ENCODE measurements at places on chromosomes 3 and 15.

- no peak for DNase-seq
Measured at GRCh38 chr3:164235289-164236028, 842.8 kb downstream of the SI start.

DNA sequence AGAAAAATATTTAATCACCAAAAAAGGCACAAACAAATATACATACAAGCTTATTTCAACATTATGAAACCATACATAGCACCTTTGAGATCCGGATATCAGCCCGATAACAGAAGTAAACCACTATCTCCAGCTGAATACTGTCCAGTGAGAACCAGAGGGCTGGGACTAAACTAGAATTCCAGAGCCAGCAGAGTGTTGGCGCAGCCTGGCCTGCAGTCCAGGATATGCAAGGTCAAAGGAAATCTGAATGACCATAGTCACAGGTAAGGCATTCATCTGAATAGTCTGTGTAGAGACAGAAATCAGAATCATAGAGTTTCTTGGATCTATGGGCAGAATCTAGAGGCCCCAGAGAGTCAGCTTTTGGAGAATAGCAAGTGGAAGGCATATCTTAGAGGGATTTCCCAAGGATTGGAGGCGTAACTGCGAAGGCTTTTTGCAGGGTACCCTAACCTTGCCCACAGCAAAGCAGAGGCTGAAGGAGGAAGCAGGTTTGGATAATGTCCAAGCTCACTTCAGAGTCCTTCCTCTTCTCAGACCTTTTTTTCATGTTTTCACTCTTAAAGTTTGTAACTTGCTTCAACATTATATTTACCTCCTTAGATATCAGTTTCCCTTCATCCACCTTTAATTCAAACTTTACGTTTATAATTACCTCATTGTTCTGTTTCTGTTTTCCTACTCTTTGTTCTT, 32.5 kb upstream of the TP63 start:
- DNase-seq: no peak

GRCh38 chr3:64456674-64457073, 231.1 kb downstream of the ADAMTS9 start:
- no peak for DNase-seq

DNA sequence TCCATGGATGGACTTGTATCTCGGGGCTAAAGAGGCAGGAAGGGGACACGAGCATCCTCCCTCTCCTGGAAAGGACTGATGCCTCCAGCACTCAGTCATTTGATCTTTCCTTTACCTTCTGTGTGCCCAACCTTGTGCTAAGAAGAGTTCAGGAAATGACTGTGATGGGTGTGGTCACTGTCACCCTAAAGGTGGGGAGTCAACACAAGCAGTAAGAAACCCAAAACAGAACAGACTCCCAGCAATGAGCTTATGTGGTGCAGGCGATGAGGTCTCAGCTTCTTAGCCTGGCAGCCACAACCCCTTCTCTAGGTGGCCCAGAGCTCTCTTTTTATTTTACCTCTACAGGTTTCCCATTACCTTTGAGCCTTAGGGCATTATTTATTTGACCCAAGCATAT, 3.8 kb downstream of the MPI start:
- no peak for DNase-seq

DNA sequence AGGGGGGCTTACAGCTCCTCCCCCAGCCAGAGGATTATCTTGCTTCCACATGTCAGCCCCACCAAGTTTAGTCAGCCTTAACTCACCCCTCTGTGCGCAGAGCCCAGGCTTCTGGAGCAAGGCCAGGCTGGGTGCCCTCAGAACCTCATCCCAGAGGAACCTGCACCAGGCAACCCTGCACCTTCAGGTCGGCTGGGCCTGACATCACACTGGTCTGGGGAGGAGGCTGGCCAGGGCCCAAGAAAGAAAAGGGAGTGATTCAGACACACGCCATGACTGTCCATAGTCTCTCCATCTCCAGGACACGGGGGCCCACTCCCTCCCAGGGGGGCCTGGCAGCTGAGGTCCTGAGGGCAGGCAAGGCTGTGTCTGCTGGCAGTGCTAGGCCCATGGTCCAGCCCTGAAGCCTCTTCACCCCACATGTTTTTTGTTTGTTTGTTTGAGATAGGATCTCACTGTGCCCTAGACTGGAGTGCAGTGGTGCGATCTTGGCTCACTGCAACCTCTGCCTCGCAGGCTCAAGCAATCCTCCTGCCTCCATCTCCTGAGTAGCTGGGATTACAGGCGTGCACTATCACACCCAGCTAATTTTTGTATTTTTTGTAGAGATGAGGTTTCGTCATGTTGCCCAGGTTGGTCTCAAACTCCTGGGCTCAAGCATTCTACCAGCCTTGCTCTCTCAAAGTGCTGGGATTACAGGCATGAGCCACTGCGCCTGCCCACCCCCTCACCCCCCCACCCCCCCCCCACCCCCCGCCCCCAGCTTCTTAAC, 11.1 kb downstream of the TNK2 start:
- DNase-seq: no peak

DNA sequence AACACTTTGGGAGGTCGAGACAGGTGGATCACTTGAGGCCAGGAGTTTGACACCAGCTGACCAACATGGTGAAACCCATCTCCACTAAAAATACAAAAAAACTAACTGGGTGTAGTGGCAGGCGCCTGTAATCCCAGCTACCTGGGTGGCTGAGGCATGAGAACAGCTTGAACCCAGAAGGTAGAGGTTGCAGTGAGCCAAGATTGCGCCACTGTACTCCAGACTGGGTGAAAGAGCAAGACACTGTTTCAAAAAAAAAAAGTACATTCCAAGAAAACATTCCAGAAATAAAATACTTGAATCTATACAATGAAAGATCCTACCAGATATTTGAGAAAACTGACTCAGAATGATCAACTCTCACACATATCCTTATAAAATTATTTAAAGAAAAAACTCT, 30.4 kb downstream of the TFDP2 start:
- DNase-seq: no peak

- no peak for DNase-seq
Measured at GRCh38 chr15:52338058-52338457, 42.5 kb upstream of the MYO5C start.

GRCh38 chr3:196232154-196232881, 16.0 kb downstream of the SLC51A start:
- no peak for DNase-seq

DNA sequence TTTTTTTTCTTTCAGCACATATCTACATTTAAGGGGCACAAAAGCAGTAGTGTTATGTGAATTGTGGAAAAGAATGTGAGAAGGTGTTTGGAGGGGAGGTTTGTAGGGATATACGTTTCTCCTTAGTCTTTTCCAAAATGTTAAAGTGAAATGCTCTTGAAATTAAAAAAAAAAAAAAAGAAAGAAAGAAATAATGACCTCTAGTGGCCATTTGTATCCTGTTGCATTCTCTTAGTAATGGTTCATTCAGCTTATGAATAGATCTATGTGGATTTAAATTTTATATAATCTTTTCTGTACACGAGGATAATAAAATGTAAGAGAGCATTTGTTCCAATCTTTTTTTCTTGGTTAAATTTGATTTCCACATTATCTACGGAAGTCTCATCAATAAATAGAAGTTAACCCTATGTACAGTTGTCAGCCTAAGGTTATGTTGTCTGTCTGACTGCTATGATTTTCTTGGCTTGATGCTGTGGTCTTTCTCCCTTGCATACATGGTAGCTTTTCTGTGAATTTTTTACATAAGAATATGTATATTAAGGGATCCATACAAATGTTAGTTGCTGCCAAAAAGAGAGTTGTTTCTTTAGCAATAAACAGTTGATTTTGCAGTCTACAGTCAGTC, 1.7 kb downstream of the P2RY13 start:
- no peak for DNase-seq

- DNase-seq: no peak
Measured at GRCh38 chr3:64743156-64743886, 55.5 kb upstream of the ADAMTS9 start.

- no peak for DNase-seq
Measured at GRCh38 chr3:11924518-11924917, 77.8 kb upstream of the TAMM41 start.

- DNase-seq: no peak
Measured at GRCh38 chr3:24714436-24714835, 219.8 kb upstream of the THRB start.

GRCh38 chr3:32751377-32751776, 66.4 kb downstream of the CNOT10 start:
- DNase-seq: no peak

DNA sequence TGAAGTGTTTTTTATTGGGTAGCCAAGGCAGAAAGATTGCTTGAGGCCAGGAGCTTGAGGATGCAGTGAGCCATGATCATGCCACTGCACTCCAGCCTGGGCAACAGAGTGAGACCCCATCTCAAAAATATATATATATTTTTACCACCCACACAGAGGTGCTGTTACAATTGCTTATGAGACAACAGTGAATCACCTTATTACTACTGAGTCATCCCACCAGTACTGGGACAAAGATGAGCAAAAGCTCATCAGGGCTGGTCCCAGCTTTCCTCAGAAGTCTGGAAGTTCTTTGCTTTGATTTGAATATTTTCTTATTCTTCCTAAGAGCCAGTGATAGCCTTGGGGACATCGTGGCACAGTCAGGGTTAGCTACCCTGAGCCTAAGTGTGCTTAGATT, 207.7 kb downstream of the SOX2 start:
- no peak for DNase-seq

- DNase-seq: no peak
Measured at GRCh38 chr15:27461181-27461580, 490.2 kb downstream of the GABRG3 start.

GRCh38 chr3:126005951-126006350, 37.0 kb downstream of the ROPN1B start:
- DNase-seq: no peak

GRCh38 chr3:169112153-169112892, 551.2 kb downstream of the MECOM start:
- DNase-seq: no peak

DNA sequence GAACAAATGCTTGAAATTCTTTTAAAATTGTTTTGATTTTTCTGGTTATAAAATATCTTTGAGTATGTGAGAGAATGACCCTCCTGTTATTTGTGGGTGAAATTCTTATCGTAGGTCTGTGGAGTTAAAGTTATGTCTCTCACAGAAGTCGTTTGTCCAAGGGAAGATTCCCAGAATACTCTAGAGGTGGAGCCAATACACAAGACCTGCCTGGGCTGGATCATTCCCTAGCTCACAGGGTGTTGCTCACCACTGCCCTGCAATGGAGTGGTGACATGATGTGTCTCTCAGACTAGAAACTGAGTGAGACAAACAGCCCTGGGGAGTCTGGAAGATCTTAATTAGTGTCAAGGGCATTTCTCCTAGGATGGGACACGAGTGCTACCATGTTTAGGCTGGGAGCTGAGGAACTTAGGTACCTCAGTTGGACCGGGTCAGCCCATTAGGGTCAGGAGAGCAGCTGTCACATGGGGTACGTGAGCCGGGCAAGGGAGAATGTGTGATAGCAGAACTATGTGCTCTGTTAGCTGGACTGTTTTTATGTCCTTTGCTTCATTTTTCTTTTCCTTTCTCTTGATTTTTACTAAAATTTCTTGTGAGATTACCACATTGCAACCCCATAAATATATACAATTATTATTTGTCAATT, 53.6 kb upstream of the MYO5C start:
- DNase-seq: no peak

DNA sequence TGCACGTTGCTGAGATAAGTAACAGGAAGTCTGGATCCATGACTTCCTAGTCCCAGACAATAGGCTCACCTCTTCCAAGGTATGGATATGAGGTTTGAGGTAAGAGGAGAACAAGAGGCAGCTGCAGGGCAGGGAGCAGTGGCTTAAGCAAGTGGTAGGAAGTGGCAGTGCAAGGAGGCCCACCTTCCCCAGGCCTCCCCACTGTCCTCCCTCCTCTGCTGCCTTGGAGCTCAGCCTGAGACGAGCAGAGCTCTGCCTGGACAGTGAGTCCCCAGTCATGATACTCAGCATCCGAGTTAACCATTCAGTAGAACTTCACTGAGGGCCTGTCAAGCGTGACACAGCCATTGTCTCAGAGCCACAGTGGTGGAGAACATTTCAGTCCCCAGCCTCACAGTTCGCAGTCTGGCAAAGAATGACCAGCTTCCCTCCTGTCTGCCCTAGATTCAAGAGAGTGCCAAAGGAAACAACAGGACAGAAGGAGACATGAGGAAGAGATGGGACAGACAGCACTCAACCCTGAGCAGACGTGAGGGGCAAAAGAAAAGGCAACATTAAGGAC, 41.4 kb upstream of the BOC start:
- no peak for DNase-seq

GRCh38 chr15:61169275-61169903, 59.7 kb downstream of the RORA start:
- no peak for DNase-seq

DNA sequence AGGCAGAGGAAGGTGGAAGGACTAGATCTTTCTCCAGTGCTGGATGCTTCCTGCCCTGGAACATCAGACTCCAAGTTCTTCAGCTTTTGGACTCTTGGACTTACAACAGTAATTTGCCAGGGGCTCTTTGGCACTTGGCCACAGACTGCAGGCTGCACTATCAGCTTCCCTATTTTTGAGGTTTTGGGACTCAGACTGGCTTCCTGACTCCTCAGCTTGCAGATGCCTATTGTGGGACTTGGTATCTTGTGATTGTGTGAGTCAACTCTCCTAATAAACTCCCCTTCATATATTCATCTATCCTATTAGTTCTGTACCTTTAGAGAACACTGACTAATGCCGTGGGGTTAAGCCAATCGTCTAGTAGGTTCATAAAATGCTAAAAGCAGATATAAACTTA, 8.8 kb upstream of the B3GNT5 start:
- no peak for DNase-seq

- DNase-seq: no peak
Measured at GRCh38 chr15:80498652-80499051, 94.5 kb downstream of the ARNT2 start.

GRCh38 chr3:129017484-129017899, 16.4 kb downstream of the EFCC1 start:
- no peak for DNase-seq

DNA sequence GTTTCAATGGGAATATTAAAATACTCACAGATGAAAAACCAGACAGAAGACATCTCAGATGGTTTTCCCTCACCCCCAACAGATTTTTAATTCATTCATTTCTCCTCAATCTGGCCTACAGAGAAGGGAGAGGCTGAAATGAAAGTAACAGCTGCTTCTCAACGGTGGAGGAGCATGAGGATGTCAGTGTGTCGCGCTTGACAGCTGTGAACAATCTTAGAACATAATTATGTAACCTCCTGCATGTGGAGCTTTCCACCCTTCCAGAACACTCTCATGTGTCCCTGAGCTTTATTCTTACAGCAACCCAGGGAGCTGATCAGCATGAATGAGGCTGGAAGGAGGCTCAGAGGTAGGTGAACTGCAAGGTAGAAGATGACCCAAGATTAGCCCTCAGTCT, 52.7 kb downstream of the MB21D2 start:
- DNase-seq: no peak

DNA sequence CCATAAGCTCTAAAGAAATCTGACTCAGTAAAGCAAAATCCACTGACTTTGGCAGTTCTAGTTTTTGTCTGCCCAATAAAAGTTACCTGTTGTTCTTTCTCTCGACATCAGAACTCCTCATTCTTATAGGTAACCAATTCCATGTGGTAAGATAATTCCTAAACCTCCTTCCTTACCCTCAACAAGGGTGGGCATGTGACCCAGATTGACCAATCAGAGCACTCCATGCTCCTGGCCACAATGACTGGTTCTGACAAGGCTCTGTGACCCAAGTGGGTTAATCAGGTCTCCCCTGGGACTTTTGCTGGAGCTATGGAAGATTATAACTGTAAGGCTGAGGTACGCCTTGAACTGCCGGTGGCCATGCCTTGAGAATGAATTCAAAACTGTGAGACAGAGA, 31.7 kb downstream of the LINS1 start:
- no peak for DNase-seq
